ENCODE measurements at places on chromosomes 2 and 18. TPM values are rescaled to one million over a fixed set of nuclear protein-coding genes. Genes with fewer than 3 reads are reported as not detected.

GRCh38 chr2:226136739-226137138 is 662.9 kb downstream of the IRS1 start:
- DNase-seq: no peak

- DNase-seq: no peak
Measured at GRCh38 chr18:8525692-8526091, 83.5 kb upstream of the RAB12 start.

GRCh38 chr18:12458771-12459170 is 51.0 kb downstream of the PRELID3A start:
- no peak for DNase-seq

DNA sequence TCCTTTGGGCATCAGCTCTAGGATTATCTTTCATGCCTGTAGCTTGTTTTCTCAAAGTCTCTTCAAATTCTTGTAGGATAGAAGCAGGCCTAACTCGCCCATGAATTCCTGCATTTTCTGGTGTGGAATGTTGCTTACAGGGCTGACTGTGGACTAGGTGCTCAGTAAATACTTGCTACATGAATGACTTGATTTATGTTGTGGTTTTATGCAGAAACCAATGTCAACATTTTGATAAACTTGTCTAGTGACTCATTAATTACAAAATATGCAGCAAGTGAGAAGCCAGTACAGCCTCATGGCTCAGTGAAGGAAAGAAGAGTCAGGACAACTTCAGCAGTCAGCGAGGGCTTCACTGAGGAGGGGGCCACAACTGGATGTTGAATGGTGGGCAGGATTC is 110.6 kb upstream of the SIX2 start:
- DNase-seq: no peak

GRCh38 chr2:234174742-234175141 is 124.2 kb downstream of the SPP2 start:
- no peak for DNase-seq

DNA sequence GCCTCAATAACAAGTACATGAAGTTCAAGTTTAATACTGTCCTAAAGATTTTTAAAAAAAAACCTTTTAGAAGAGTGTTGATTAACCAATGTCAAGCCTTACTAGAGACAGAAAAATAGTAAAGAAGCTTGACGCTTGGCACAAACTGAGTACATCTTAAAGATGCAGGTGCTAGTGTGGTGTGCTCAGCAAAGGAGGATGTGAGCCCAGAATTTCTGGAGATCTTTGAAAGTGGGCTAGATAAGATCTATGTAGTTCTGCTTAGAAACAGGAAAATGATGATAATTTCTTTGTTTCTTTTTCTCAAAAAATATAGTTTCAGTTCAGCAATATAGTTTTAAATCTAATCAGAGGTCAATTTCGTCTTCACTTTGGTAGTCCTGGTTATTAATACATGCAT is 118.3 kb upstream of the KLHL14 start:
- DNase-seq: no peak

DNA sequence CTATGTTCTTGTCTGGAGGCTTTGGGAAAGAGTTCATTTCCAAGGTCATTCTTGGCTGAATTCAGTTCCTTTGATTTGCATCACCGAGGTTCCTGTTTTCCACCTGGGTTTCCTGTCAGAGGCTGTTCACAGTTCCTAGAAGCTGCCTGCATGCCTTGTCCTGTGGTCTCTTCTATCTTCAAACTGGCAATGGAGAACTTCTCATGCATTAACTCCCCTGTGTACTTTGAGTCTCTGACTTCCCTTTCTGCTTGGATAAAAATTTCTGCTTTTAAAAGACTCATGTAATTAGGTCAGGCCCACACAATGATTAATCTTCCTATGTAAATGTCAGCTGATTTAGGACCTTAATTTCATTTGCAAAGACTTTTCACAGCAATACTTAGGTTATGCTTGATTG is 499.3 kb upstream of the FANCL start:
- no peak for DNase-seq

GRCh38 chr2:161947836-161948235 is 126.2 kb downstream of the DPP4 start:
- DNase-seq: no peak

GRCh38 chr2:141482697-141483096 is 648.1 kb downstream of the LRP1B start:
- no peak for DNase-seq

DNA sequence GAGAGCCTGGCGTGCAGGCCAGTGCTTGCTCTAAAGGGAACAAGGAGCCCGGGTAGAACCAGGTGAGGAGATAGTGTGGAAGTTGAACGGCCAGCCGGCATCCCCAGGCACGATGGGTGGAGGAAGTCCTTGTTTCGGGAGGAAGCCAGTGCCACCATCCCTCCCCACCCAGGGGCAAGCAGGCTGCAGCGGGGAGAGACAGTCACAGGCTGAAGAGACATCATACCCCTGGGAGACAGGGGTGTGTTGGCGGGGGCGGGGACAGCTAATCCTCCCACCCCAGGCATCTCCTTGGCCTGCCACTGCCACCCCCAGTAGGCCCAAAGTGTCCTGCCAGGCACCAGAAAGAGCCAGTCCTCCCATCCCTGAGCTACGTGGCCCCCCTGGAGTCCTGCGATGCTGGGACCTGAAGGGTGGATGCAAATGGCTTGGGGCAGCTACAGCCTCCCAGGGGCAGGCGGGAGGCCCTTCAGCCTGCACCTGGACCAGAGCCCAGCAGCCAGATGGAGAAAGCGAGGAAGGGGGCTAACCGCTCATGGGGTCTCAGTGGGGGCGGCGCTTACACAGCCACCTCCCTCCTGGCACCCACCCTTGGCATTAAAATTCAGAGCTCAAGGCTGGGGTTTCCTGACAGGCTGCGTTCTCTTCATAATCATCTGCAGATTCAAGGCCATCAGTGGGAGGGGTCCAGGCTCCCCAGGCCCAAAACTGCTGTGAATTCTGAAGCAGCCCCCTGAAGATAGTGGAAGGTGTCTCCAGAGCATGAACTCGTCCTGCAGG is 14.8 kb upstream of the GPR55 start:
- no peak for DNase-seq

- DNase-seq: no peak
Measured at GRCh38 chr2:163717515-163717914, 18.3 kb downstream of the FIGN start.

GRCh38 chr18:8262221-8262620 is 347.0 kb upstream of the RAB12 start:
- DNase-seq: no peak

- DNase-seq: no peak
Measured at GRCh38 chr2:2735041-2735440, 404.0 kb upstream of the MYT1L start.

DNA sequence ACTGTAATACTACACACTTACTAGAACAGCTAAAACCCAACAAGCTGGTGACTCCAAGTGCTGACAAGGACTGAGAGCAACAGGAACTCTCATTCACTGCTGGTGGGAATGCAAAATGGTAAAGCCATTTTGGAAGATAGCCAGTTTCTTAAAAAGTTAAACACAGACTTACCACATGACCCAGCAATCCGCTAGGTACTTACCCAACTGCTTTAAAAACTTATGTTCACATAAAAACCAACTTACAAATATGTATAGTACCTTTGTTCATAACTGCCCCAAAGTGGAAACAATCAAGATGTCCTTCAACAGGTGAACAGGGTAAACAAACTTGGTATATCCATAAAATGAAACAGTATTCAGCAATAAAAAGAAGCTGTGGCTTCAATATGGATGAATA is 153.1 kb upstream of the ZFP36L2 start:
- no peak for DNase-seq

- no peak for DNase-seq
Measured at GRCh38 chr2:238005528-238005927, 38.7 kb downstream of the UBE2F start.

DNA sequence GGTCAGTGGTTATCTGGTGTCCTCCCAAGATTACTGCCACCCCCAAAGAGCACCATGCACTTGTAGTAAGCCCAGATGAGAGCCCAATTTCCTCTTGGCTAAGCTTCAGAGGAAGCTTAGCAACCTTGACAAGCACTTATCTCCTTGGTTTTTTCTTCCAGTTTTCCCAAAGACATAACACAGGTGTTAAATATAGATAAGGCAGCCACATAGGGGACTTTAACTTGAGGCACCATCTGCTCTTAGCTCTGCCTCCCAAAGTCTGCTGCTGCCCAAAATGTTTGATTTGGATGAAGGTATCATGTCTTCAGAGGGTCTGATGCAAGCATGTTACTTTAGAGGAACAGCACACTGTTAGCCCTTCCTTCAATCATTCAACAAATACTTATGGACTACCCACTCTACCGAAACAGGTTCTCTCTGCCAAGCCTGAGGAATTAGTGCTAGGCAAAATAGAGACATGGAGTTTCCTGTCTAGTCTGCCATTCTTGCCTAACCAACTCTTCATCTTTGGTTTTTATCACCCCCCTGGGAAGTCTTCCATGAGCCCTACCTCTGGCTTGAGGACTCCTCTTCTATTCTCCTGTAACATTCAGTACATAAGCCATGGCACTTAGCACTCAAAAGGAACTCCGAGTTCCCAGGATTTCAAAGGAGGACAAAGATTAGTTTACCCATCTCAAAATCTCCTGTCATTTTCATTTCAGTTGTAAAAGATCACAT is 73.7 kb downstream of the SP3 start:
- no peak for DNase-seq

GRCh38 chr18:13437796-13438506 is 219.4 kb downstream of the LDLRAD4 start:
- peak; percentile 58 for DNase-seq

DNA sequence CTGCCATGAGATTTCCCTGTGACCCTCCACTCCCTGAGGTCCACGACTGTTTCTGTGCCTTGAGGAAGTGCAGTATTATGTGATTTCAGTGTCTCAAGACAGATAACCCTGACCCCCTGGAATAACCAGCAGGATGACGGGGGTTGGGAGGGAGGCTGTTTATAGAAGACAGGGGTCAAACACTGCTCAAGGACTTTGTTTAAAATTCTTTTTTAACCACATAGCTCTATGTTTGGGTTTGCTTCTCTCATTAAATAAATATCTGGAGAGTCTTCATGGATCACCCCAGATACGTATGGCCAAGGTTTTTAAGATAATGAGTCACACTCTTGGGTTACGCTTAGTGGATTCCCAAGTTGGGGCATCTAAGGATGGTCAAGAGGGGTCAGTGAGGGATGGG is 523.8 kb upstream of the TNP1 start:
- DNase-seq: no peak

- no peak for DNase-seq
Measured at GRCh38 chr18:72089432-72089831, 454.7 kb downstream of the CBLN2 start.

The SCN1A gene
- not detected for total RNA-seq

The POTEC gene
- total RNA-seq: not detected

The MPP4 gene
- total RNA-seq: not detected

The REEP1 gene
- 0.20 TPM for total RNA-seq

The NTSR2 gene
- not detected for total RNA-seq

The BUB1 gene
- total RNA-seq: 80.4 TPM

The CFC1 gene
- total RNA-seq: not detected

The SMAD7 gene
- 9.4 TPM for total RNA-seq

The OTOS gene
- total RNA-seq: not detected

The TSPYL6 gene
- not detected for total RNA-seq

The ANAPC1 gene
- 137 TPM for total RNA-seq

The TTC32 gene
- total RNA-seq: 14.9 TPM

The CNGA3 gene
- not detected for total RNA-seq

The SP140 gene
- total RNA-seq: 46.8 TPM

All from activated naive CD8-positive, alpha-beta T cell treated with anti-CD3 and anti-CD28 coated beads for 36 hours (primary cell).